ENCODE measurements at places on chromosomes 11 and 22. TPM values are rescaled to one million over a fixed set of nuclear protein-coding genes. Genes with fewer than 3 reads are reported as not detected.

GRCh38 chr22:47329727-47330650, 567.5 kb downstream of the TBC1D22A start:
- DNase-seq: no peak

DNA sequence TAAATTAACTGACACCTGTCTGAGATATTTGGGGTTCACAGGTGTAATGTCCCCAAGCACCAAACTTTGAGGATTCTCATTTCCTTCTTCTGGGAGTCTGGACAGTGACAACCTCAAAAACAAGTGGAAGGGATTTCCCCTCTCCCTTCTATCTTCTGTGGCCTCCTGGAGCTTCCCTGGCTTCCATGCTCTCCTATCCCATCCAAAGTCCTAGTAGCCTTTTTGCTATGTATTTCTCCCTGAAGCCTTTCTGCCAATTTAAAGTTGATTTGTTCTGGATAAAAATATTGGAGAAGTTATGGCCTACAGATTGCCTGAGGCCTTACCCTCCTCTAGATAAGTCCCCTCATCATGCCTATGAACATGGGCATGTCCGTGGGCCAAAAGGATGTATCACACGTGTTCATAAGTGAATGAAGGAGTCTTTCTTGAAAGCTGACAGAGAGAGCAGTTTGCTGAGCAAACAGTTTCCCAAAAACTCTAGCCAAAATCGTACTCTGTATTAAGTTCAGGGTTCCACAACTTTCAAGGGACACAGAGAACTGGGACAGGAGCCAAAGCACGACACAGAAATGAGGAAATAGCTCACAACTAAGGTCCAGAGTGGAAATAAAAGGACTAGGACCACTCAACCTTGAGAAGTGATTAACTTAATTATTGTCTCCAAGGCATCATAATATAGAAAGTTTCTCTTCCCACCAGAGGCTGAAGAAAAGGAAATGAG, 6.7 kb downstream of the HEPACAM start:
- no peak for DNase-seq

DNA sequence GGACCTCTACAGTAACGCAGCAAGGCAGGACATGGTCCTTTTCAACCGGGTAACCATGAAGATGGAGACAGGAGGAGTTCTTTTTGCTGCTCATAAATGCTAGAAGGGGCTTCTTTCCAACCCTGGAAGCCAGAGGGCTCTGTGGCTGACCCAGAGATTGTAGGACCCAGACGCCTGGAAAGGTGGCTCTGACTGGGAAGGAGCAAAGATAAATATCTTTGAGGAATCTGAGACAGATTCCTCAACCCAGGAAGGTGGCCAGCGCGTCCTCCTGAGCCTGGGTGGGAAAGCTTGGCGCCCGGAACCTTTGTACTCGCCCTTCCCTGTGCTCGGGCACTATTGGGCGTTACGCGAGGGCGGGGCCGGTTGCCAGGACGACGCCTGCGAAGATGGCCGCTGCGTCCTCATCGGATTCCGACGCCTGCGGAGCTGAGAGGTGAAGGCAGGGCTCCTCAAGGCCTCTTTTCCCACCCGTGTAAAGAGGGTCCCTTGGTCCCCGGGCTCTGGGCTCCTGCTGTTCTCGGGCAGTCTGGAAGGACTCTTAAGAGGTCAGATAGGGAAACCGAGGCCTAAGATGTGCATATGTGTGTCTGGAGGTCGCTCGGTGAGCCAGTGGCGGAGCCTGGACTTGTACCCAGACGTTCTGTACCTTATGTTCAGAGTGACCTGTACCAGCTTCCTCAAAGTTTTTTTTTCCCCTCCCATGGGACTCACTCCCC, at the start of gene BBS1:
TSS of gene BBS1 (plus strand) at position 365 of the 719 bp plus-strand sequence. CDS start at position 390, 25 bp downstream.
- peak; percentile 68 for DNase-seq

- no peak for DNase-seq
Measured at GRCh38 chr11:76744186-76745043, 38.7 kb upstream of the TSKU start.

- DNase-seq: no peak
Measured at GRCh38 chr11:108196901-108197300, 25.5 kb downstream of the NPAT start.

- DNase-seq: no peak
Measured at GRCh38 chr11:1917523-1918435, 1.7 kb upstream of the TNNT3 start.

- no peak for DNase-seq
Measured at GRCh38 chr11:74450318-74450717, 17.0 kb downstream of the KCNE3 start.

DNA sequence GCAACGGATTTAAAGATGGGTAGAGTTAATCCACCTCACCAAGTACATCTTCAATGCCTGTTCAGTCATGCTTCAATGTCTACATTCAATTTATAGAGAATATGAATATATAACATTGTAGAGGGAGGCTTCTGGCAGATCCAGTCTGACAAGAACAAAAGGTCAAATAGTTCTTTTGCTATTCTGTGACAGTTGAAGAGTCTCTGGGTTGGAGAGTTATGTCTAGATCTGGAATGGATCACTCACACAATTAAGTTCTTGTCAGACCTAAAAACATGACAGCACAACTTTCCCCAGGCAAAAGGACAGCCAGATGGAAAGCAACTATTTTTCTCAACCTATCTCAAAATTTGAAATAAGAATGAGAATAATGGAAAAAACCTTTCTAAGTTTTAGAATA, 15.3 kb upstream of the GAB2 start:
- DNase-seq: no peak

- no peak for DNase-seq
Measured at GRCh38 chr11:35313760-35314153, 105.6 kb downstream of the SLC1A2 start.

DNA sequence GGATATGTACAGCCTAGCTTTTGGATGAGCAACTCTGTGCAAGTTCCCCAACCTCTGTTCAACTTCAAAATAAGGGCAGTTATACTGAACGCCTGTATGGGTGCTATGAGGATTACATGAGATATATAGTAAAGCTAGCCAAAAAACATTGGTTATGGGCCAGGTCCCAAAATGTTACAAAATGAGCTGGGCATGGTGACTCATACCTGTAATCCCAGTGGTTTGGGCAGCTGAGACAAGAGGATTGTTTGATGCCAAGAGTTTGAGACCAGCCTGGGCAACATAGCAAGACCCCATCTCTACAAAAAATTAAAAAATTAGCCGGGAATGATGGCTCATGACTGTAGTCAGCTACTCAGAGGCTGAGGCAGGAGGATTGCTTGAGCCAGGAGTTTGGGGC, 118.4 kb downstream of the TEAD1 start:
- DNase-seq: no peak

OSBP gene
- total RNA-seq: 15.4 TPM

OPCML gene
- total RNA-seq: 0.07 TPM

MS4A7 gene
- total RNA-seq: not detected

CASP5 gene
- total RNA-seq: not detected

PLEKHA7 gene
- total RNA-seq: 20.2 TPM

FXYD2 gene
- 456 TPM for total RNA-seq
